ENCODE measurements at places on chromosomes 3 and 15. TPM values are rescaled to one million over a fixed set of nuclear protein-coding genes. Genes with fewer than 3 reads are reported as not detected.

- peaks cover 1% of the 10 kb centered on the region for H3K27me3 ChIP-seq
- H3K27ac ChIP-seq: no peak overlapping the region
- H3K36me3 ChIP-seq: no peaks in the 10 kb centered on the region
- peaks cover 2% of the 10 kb centered on the region for H3K4me1 ChIP-seq
- no peak overlapping the region for H3K4me3 ChIP-seq
These were observed 84.2 kb upstream of the BHLHE40 start for GRCh38 chr3:4894891-4895530.

The THSD4 gene
- 25.4 TPM for total RNA-seq

The TRIM42 gene
- not detected for total RNA-seq

- H3K36me3 ChIP-seq: no peaks in the 10 kb centered on the region
- no peak overlapping the region for H3K4me3 ChIP-seq
- no peaks in the 10 kb centered on the region for H3K27me3 ChIP-seq
- DNase-seq: no peak
- no peaks in the 10 kb centered on the region for H3K4me1 ChIP-seq
These were observed 127.1 kb upstream of the RBMS3 start for GRCh38 chr3:29153811-29154210.

The CLDN18 gene
- not detected for total RNA-seq

- no peak overlapping the region for H3K4me3 ChIP-seq
- no peaks in the 10 kb centered on the region for H3K36me3 ChIP-seq
- no peak for DNase-seq
- H3K27me3 ChIP-seq: no peaks in the 10 kb centered on the region
- H3K27ac ChIP-seq: no peak overlapping the region
- no peaks in the 10 kb centered on the region for H3K4me1 ChIP-seq
These were observed 63.8 kb downstream of the SPSB4 start for GRCh38 chr3:141114816-141115460.

GRCh38 chr3:159123877-159124276, 322.0 kb downstream of the MFSD1 start:
- peaks cover 8% of the 10 kb centered on the region for H3K4me1 ChIP-seq
- H3K36me3 ChIP-seq: no peaks in the 10 kb centered on the region
- H3K27me3 ChIP-seq: no peaks in the 10 kb centered on the region
- no peak overlapping the region for H3K27ac ChIP-seq
- no peak for DNase-seq

DNA sequence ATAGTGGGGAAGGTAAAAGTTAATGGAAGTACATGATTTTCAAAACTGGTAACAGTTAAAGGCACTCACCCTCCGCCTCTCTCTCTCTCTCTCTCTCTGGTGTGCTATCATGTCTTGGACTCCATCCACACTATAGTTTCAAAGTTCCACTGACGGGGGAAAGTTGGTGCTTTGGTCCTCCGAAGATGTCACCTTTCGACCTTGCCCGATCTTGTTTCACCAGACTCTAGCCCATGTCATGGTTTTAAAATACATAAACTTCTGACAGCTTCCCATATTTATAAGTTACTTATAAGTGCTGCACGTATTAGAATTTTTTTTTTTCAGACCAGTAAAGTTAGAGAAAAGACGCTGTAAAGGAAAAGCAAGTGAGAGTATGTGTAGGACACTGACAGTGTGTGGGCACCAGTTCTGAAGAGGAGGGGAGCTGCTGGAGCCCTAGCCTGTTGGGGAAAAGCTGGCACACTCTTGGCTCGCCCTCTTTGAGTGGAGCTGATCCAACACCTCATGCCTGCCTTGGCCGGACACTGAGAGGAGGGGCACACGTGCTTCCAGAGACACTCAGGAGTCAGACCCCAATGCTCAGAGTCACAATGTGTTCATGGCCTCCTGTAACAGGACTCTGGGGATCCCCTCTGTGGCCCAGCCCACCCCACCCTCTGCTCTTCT, 200.5 kb upstream of the TPM1 start:
- peaks cover 17% of the 10 kb centered on the region for H3K4me1 ChIP-seq
- no peaks in the 10 kb centered on the region for H3K36me3 ChIP-seq
- no peak overlapping the region for H3K4me3 ChIP-seq
- no peak for DNase-seq
- no peaks in the 10 kb centered on the region for H3K27me3 ChIP-seq

- H3K27me3 ChIP-seq: peaks cover 5% of the 10 kb centered on the region
- no peak for DNase-seq
- H3K4me1 ChIP-seq: peaks cover 5% of the 10 kb centered on the region
- no peaks in the 10 kb centered on the region for H3K36me3 ChIP-seq
These were observed 461 bp downstream of the COPB2 start for GRCh38 chr3:139388821-139389551.
